A549 treated with AZD2906 at 1 μM for 4 hours (cell line): ENCODE measurements at places on chromosomes 5 and 9. TPM values are rescaled to one million over a fixed set of nuclear protein-coding genes. Genes with fewer than 3 reads are reported as not detected.

Gene FUT7
- 0.06 to 0.07 TPM (median 0.06 TPM) in 4 of 5 replicates, not detected in the other for total RNA-seq

Gene RAI14
- 45.2 to 67.9 TPM (median 50.5 TPM) in 5 replicates for total RNA-seq

Gene ZDHHC11B
- 1.1 to 1.5 TPM (median 1.2 TPM) in 5 replicates for total RNA-seq

Gene ELL2
- total RNA-seq: 29.0 to 54.8 TPM (median 36.0 TPM) in 5 replicates

Gene PDZD2
- 0.39 to 0.57 TPM (median 0.42 TPM) in 5 replicates for total RNA-seq

Gene HSPB3
- total RNA-seq: 0.16 to 0.24 TPM in 2 of 5 replicates, not detected in the others

Gene PCDHB8
- total RNA-seq: 0.24 to 0.28 TPM (median 0.26 TPM) in 5 replicates
